ENCODE measurements at places on chromosomes 13 and 19. TPM values are rescaled to one million over a fixed set of nuclear protein-coding genes. Genes with fewer than 3 reads are reported as not detected.
A peak's percentile ranks its signal among the peaks of the same experiment; 100 is the strongest.

The C19orf67 gene
- total RNA-seq, result not detected

DNA sequence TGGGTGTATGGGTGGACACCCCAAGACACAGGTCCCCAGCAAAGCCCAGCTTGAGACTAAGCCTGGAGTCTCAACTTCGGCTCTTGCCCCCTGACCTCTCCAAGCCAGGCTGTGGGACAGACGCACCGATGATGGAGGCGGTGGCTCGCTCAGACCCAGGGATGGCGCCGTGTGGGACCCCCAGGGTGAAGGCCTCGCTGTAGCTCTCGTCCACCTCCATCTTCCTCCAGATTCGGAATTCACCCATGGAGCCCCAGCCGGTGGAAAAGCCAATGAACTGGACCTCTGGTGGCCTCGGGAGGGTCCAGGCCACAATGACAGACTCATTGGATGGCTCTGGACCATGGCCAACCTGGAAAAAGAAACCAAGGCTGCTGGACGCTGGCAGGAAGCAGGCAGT, 39.1 kb downstream of the F2RL3 start:
- no peak for DNase-seq

DNA sequence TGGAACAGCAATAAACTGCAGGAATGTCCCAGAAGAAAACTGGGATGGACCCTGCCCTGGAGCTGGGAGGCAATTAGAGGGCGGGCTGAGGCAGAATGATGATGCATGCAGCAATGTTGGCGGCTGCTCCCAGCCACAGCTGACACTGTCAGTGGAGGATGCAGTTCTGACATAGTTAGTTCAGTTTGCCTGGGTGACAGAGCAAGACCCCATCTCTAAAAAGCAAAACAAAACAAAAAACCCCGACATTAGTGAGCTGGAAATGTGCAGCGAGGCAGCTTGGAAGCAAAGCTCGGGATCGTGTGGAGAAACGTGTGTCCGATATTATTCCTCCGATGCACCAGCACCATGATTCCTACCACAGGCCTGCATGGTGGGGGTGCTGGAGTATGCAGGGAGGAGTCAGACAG, 110.1 kb upstream of the UQCRFS1 start:
- DNase-seq, result no peak

DNA sequence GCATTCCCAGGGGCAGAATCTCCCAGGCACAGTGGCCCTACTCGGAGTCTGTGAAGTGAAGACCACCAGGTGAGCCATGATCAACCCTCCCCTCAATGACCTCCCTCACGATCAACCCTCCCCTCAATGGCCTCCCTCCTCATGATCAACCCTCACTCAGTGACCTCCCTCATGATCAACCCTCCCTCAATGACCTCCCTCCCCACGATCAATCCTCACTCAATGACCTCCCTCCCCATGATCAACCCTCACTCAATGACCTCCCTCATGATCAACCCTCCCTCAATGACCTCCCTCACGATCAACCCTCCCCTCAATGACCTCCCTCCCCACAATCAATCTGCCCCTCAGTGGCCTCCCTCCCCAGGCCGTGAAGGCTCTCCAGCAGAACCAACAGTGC, 32.1 kb downstream of the SBNO2 start:
- no peak for DNase-seq

The ZNF610 gene
- total RNA-seq, result 6.5 TPM

DNA sequence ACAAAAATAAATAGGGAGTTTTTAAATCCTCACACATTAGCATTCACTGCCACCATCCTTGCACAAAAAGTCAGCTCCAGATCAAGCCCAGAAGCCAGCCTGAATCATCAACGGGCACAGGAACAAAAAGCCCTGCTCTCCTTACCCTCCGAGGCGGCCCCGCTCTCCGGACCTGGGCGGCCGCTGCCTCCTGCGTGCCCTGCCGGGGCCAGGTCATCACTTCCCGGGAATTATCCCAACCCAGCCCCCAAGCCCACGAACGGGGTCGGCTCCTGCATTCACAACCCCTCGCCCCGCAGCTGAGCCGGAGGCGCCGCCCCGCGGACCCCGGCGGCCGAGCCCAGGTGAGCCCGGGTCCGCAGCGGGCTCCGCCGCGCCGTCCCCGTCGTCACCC, 754 bp downstream of the DNAJB1 start:
- DNase-seq, result no peak

The SIGLEC5 gene
- 0.45 TPM for total RNA-seq

DNA sequence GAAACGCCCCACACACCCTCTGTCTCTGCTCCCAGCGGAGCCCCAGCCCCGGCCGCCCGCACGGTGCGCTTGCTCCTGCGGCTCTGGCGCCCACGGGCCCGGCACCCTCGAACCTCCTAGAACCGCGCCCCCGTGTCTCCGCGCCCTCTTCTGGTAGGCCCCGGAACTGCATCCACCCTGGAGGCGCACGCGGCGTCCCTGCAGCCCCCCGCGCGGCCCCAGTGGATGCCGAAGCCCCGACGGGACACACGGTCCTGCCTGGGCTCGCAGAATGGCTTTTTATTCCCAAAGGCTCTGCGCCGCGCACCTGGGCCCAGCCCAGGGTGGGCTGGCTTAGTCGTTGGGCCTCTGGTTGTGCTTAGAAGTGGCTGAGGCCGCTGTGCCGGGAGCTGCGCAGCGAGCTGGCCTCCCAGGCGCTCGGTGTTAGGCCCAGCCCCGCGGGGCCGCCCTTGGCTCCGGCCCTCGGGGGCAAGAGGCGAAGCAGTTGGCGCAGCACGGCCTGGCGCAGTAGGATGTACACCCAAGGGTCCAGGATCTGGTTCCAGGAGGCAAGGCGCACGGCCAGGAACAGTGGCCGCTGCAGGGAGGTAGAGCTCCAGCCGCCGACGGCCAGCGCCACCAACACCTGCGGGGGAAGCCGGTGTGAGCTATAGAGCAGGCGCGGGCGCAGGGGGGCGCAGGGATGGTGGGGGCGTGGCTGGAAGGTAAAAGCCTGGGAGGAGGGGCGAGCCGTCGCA, 2.8 kb downstream of the PTGER1 start:
- DNase-seq, result peak; percentile 83

The FBN3 gene
- total RNA-seq, result not detected

The ZNF761 gene
- total RNA-seq, result 14.6 TPM

DNA sequence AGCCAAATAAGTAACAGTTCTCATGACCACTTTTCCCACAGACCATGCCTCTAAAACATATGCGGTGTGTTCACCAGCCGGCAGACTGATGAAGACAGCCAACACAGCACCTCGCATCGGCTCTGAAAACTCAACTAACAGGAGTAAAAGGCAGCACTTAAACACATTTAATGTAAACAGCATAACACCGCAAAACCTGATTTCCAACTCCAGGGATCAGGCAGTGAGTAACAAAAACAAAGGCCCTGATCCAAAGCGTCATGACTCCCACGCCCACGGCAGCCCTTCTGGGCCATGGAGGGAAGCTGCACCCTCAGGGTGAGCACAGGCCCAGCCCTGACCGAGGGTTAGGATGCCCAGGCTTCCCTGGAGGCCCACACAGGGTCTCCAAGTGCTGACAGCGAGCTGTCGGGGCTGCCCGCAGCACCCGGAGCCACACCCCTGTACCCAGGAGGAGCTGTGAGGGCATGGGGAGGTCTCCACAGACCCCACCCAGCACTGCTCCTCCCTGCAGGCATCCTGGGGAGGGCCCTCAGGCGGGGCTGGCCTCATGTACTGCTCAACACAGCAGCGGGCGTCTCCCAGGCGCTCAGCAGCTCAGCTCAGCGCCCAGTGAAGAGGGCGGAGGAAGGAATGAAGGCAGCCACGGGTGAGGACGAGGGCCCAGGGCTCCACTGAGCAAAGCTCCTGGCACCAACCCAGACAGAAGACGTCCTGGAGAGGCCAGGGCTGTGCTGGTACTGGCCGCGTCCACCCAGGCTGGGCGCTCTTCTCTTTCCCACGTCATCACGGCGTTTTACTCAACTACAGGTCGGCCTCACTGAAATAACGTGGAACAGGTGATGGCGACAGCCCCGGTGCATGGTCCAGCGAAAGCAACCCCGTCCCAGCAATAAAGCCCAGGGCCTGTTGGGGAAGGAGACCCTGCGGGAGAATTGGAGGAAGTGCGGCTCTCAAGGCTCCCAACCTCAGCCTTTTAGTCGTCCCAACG, 53.7 kb downstream of the RASA3 start:
- peak; percentile 30 for DNase-seq
